ENCODE measurements at places on chromosomes 7 and 10. TPM values are rescaled to one million over a fixed set of nuclear protein-coding genes. Genes with fewer than 3 reads are reported as not detected.

GRCh38 chr7:134809616-134810015 lies 30.2 kb downstream of the CALD1 start:
- peaks cover 55% of the 10 kb centered on the region for H3K4me1 ChIP-seq
- no peak overlapping the region for H3K4me3 ChIP-seq
- no peak overlapping the region for H3K27ac ChIP-seq
- no peaks in the 10 kb centered on the region for H3K27me3 ChIP-seq
- peaks cover 3% of the 10 kb centered on the region for H3K36me3 ChIP-seq

ZNF511 gene
- polyA plus RNA-seq = 25.6 TPM

GRCh38 chr10:78576276-78576675 lies 492.5 kb upstream of the ZMIZ1 start:
- no peak for DNase-seq
- no peaks in the 10 kb centered on the region for H3K4me1 ChIP-seq
- peaks cover 2% of the 10 kb centered on the region for H3K27me3 ChIP-seq

DNA sequence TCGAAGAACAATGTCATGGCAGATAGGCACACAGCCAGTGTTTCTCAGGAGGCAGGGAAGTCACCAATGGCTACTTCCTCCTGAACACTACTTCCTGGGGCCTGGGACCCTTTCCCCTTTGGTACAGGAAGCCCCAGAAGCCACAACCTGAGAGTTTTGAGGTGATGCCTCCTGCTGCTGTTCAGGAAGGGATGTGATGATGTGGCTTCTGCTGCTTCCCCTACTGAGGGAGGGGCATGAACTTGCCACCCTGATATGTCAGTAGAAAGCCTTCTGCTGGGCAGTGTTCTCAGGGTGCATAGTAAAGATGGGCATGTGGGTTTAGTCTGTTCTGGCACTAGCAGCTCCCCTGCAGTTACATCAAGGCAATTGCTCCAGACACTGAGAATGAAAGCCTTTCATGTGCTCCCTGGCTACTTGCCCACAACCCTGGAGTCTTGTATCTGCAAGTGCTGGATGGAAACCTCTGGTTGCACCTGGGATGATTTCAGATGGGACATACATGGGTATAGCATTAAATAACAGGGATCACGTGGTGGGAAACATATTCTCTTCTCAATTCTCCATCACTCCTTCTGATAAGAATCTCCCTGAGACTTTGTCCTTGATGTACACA lies 69.3 kb downstream of the ADRA2A start:
- no peak overlapping the region for H3K27ac ChIP-seq
- H3K4me3 ChIP-seq = no peak overlapping the region
- H3K36me3 ChIP-seq = no peaks in the 10 kb centered on the region
- no peaks in the 10 kb centered on the region for H3K4me1 ChIP-seq
- DNase-seq = no peak

ARL3 gene
- 6.6 TPM for polyA plus RNA-seq

ANXA11 gene
- 68.0 TPM for polyA plus RNA-seq

BTBD16 gene
- polyA plus RNA-seq = 0.04 TPM

GOLGA7B gene
- 0.02 TPM for polyA plus RNA-seq

- no peaks in the 10 kb centered on the region for H3K4me1 ChIP-seq
- H3K4me3 ChIP-seq = no peak overlapping the region
- no peaks in the 10 kb centered on the region for H3K27me3 ChIP-seq
- H3K27ac ChIP-seq = no peak overlapping the region
These were observed 75.0 kb downstream of the SLC25A13 start for GRCh38 chr7:96246919-96247318.
